SHP77 treated with DMSO at 0.1 percent for 48 hours (cell line): ENCODE measurements at places on chromosomes 7 and 10.

DNA sequence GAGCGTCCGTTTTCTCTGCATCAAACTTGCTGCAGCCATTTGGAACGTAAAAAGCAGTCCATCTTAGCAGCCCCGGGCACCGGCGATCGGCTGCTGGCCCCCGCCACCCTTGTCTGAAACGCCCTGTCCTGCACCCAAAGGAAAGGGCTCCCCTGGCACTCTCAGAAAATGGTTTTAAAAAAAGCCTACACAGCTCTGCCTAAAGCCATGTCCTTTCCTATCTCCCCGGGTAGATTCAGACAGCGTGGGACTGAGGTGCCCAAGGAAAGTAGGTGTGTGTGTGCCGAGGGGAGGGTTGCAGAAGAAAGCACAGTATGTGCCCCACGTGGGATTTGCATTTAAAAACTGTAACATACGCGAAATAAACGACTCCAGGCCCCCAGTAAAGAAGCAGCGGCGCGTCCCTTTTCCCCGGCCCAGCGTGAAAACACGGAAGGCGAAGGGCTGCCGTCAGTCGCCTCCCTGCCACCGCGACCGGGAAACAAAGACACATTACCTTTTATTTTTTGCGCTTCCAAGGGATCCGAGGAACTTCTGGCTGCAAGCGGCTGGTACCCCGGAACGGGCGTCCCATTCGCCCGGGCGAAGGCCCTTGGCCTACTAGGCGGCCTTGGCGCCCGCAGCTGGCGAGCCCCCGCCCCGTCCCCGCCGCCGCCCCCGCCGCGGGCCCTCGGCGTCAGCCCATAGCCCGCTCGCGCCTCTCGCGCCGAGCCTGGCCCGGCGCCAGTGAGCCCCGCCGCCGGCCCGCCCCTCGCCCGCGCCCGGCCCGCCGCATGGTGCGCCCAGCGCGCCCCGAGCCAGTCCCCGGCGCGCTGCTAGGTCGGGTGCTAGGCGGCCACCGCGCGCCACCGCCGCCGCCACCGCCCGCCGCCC, 304.6 kb downstream of the PRPF18 start:
- DNase-seq, result no peak

GRCh38 chr10:3995302-3996210, 210.5 kb upstream of the KLF6 start:
- DNase-seq, result no peak

DNA sequence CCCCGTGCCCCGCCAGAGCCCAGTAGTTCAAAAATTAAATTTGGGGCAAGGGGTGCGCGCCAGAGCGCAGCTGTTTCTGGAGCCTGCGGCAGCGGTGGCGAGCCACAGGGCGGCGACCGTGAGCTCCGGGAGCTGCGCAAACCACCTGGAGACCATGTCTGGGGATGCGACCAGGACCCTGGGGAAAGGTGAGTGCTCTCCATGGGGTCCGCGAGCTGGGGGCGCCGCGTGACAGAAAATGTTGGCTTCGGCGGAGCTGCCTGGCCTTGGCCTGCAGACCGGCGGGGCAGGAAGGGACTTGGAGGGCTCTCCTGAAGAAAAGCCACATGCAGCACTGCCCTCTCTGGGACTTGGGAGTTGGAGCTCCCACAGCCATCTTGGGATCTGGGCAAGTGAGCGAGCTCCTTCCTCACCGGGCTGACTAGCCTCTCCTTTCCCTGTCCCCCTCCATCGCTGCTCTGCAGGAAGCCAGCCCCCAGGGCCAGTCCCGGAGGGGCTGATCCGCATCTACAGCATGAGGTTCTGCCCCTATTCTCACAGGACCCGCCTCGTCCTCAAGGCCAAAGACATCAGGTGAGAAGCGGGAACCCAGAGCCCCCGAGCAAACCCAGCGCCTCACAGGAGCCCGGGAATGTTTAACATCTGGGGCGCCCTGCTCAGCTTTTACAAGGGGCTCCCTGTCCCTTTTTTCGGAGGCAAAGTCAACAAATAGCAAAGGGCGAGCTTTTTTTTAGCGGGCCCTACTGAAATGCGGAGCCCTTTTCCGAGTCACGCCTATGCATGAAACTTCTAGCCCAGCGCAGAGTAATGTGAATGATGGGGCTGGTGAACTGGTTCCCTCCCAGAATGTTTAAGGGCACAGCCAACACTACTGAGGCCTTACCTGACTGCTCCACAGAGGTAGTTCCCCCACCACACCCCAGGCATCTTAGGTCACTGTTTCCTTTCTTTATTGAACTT, 6.1 kb downstream of the GSTO2 start:
- DNase-seq, result no peak

DNA sequence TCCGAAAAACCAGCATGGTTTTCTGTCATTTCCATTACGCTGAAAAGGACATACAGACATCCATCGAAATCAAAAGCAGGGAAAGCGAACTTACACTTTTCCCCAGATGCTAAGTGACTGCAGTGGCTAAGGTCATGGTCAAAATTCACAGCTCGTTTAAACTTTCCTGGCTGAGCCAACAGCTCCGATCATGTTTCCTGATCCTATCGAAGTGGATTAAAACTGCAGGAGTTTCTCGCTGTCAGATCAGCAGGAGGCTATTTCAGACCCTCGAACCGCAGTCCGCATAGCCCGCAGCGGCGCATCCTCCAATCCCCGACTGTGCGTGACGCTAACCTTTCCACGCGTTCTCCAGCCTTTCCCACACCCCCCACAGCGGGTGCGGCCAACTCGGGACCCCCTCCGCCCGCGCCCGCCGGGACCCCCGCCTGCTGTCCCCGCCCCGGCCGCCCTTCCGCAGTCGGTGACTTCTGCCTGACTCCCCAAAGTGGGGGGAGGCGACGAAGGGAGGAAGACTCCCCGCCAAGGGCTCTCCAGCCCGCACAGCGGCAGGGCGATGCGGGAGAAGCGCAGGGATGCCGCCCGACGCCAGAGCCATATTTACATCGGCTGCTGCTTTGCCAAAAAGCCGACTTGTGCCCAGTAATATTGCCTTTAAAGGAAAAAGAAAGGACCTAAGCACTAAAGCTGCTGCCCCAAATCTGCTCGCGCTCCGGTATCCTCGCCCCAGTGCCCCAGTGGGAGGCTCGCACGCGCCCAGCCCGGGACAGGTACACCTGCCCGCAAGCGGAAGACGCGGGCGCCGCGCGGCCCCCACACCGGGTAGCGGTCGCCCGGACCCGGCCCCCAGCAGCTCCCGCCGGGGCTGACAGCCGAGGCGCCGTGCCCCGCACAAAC, 1.2 kb downstream of the PIP4K2A start:
- DNase-seq, result no peak

GRCh38 chr10:48745662-48746245, 61.1 kb downstream of the WDFY4 start:
- DNase-seq, result no peak

- DNase-seq, result no peak
These were observed 114.1 kb upstream of the MACROH2A2 start for GRCh38 chr10:69938541-69938991.

DNA sequence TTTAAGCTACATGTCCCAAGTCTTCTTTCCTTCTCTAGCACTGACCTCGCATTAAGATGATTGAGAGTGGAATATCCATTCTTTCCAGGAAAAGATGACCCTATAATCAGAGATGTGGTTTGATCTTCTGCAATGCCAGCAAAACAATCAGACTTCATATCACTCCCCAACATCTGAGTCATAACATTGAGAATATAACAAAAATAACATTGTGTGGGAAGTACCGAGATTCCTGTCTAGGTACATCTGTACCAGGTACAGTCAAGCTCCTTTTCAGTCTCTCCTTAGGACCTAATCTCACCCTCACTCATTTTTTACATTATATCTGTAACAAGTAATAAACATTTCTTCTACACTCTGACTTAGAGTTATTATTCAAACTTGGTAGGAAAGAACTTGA, 201.6 kb downstream of the LRRTM3 start:
- no peak for DNase-seq

DNA sequence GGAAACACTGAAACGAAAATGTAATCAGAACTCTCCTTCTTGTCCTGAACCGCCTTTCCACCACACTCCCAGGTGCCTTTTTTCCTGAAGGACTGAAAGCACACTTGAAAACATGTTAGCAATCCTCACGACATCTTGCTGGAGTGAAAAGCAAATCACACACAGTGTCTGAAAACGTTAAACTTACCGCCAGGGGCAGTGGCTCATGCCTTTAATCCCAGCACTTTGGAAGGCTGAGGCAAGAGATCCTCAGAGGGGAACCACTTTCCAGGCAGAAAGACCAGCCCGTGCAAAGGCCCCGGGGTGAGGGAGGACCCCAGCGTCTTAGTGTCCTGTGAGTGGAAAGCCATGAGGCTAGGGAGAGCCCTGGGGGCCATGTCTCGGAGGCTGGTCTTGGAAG, 210.4 kb downstream of the PRPF18 start:
- no peak for DNase-seq

DNA sequence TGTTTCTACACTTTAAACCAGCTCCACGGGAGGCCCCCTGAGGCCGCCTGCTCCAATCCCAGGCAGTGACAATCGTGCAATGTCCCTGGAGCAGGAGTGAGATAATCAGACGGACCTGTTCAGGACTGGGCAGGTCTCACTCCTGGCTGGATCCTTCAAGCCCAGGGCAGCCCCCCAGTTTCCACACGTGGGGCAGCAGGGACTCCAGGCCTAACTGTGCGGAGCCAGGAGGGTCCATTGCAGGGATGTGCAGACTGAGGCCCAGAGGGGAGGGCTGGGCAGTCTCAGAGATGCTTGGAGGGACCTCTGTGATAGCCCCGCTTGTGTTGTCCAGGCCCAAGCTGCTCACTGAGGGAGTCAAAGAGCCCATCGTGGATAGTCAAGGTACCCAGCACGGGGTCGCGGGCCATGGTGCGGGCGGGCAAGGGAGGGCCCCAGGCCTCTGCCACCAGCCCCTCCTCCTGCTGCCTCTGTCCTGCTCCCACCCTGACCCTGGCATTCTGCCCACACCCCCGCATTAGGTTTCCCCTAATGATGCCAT, 110.5 kb upstream of the KCTD7 start:
- no peak for DNase-seq

- DNase-seq, result peak; percentile 39
These were observed 3.7 kb downstream of the ELOVL3 start for GRCh38 chr10:102229810-102230263.

DNA sequence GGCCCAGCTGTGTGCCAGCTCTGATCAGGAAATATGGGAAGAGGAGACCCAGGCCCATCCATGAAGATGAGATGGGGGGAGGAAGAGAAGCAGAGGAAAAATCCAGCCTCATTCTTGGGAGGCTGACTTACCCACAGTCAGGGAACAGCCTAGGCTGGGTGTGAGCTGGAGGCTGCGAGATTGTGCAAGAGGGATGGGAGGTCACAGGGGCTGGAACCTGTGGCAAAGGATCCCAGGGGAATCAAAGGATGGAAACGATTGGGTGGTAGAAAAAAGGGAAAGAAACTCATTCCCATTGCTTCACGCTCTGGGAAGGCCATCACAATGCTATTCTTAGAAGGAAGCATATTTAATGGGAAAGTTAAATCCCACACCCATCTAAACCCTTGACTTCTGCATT, 26.7 kb upstream of the CRHR2 start:
- DNase-seq, result no peak

GRCh38 chr7:55314967-55315366, 50.2 kb upstream of the LANCL2 start:
- DNase-seq, result no peak

GRCh38 chr7:121714559-121715303, 158.2 kb upstream of the PTPRZ1 start:
- no peak for DNase-seq

DNA sequence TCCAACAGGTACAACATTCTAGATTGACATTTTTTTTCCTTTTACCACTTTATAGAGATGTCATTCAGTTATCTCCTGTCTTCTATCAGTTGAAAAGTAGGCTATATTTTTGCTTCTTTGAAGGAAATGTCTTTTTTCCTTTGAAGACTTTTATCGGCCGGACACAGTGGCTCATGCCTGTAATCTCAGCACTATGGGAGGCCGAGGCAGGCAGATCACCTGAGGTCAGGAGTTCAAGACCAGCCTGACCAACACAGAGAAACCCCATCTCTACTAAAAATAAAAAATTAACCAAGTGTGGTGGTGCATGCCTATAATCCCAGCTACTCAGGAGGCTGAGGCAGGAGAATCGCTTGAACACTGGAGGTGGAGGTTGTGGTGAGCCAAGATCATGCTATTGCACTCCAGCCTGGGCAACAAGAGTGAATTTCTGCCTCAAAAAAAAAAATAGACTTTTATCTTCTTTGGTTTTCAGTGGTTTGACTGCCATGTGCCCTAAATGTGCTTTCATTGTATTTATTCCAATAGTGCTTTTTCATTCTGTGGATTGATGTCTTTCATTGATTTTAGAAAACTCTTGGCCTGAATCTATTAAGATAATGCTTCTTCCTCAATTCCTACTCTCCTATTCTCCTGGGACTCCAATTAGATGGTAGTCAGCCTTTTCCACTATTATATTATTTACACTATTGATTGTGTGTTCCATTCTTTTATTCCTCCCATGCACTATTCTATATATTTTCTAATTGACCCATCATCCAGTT, 84.6 kb downstream of the IMMP2L start:
- no peak for DNase-seq

DNA sequence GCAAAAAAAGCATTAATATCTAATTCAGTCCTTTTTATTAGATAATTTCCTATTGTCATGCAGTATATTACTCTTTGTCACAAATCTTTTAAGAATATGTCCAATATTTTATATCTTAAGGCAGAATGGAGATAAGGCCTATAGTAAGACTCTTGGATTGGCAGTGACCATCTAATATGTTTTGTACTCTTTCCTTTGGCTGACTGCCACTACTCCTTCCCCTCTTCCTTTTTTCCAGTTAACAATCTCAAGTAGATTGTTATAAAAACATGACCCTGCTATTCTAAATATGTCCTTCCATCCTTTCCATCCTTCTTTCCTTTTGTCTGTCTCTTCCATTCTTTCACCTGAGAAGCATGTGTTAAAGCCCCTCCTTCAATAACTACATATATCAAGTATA, 92.8 kb upstream of the TMEM168 start:
- DNase-seq, result no peak

DNA sequence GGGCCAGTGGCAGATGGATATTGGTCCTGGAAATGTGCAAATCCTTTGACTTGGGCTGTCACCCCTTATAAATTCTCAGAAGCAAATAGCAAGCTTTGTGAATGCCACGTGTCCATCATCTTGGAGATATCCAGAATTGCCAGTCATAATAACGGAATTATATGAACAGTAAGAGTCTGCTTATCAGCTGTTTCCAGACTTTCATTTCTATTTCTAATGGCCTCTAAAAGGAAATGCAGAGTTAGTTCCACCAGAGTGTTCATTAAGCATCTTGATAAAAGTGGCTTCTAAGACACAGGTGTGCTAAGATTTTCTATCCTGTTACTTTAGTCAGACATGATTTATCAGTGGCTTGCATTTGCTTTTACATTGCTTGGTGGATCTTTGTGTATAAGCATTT, 87.4 kb downstream of the RAMP3 start:
- no peak for DNase-seq

DNA sequence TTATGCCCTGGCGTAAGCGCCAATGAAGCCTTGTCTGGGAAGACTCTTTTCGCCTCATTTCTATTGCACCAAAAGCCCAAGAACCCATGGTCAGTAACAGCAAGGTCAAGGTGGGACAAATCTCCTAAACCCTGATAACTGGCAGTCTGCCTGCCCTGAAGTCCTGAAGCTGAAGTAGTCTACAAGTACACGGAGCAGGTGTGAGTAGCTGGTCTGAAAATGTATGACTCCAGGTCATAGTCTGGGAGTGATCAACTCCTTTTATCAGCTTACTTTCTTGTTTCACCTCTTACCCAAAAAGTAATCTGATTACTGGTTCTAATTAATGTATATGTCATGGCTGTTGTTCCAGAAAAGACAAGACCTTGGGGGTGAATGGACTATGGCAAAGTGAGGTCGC, 107.3 kb upstream of the EFCAB10 start:
- no peak for DNase-seq

GRCh38 chr10:81135851-81136250, 598.1 kb downstream of the SH2D4B start:
- DNase-seq, result no peak
